Endothelial cell of umbilical vein (primary cell): ENCODE measurements at places on chromosomes 4 and X.

- DNase-seq: no peak
Measured at GRCh38 chr4:186644311-186644638, 79.4 kb downstream of the FAT1 start.

DNA sequence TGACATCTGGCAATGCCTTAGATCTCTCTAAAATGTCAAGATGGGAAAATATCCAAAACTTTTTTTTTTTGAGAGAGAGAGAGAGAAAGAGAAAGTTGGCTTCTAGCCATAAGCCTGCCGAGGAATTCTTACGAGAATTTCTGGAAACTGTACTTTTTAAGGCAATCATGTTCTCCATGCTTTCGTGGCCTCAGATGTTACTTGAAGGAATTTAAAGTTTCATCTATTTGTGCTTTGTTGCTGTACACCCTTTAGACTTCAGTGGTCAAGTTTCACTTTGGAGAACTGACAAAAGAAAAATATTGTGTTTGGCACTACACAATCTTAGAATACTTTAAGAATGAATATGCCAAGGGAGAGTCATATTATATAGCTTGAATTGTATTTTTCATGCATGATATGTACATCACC, 53.9 kb downstream of the FAT4 start:
- DNase-seq: peak; percentile 84

DNA sequence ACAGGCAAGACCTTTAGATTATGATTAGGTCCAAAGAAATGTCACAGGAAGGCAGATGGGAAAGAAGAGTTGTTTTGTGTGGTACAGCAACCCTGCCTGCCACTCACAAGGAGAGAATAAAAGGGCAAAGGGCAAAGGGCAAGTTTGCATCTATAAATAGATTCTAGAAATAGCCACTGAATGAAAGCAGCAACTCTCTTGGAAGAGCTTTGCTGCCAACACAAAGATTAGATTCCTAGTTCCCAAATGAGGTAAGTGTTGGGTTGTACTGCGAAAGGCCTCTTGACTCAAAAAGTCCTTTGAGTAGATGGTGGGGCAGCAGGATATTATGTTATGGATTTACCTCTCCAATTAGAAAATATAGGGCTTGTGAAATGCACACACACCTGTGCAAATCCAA, 61.2 kb downstream of the MOSPD2 start:
- no peak for DNase-seq

- DNase-seq: no peak
Measured at GRCh38 chr4:82352118-82352824, 21.5 kb downstream of the HNRNPD start.

- DNase-seq: no peak
Measured at GRCh38 chr4:145520172-145520571, 38.5 kb downstream of the SMAD1 start.

DNA sequence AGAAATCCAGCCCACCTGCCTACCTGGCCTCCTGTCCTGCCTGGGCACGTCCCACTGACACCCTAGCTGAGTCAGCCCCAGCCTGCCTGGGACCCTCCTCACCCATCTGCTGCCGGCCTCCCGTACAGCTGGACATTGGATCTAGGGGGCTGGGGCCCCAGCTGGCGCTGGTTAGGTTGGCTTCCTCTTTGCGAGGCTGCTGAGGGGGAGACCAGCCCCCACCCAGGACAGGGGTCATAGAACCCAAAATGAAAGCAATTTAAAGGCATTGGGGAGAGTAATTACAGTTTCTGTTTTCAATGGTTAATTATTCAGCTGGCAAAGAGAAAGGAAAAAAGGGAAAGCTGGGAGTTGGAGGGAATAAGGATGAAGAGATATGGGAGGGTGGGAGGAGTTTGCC, 15.8 kb downstream of the EFNB1 start:
- no peak for DNase-seq

- DNase-seq: no peak
Measured at GRCh38 chrX:53163436-53163835, 61.6 kb downstream of the KDM5C start.

GRCh38 chr4:53595204-53595603, 3.9 kb upstream of the LNX1 start:
- DNase-seq: no peak

DNA sequence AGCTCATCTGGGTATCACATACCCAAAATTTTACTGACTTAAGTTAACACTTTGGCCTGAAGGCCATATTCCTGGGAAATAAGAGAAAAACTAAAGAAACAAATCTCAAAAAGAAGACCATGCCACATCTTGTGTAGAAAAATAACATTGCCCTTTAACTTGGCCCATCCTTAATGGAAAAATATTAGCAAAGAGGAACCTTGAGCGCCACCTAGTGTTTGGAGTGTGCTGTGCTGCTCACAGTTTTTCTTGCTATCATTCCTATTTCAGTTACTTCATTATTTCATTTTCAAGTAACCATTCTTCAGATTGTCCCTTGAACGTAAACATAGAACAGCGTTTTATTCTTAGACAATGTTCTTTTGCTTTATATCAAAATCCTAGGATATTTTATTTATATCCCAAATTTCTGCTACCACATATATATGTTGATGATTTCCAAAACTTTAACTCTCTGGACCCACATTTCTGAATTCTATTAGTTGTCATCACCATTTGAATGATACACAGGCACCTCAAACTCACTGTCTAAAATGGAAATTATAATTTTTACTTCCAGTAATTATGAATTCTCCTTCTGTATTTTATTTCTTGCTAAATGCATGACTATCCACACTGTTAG, 999.0 kb upstream of the ADGRL3 start:
- peak; percentile 57 for DNase-seq

DNA sequence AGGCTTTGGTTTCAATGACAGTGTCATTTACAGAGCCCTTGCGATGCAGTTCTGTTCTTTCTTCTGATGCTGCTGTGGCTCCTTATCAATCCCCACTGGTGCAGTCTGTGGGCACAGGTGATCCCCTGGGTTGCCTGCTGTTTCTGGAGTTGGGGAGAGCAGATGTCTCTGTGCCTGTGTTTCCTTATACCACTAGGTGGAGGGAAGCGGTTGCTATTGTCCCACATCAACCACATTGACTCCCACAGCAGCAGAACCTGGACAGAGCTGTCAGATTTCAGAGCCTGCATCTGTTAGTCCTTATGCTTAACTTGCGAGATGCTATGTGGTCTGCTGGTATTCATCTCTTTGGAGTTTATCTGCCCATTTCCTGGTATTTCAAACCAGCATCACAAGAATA, 57.7 kb downstream of the NEIL3 start:
- no peak for DNase-seq

DNA sequence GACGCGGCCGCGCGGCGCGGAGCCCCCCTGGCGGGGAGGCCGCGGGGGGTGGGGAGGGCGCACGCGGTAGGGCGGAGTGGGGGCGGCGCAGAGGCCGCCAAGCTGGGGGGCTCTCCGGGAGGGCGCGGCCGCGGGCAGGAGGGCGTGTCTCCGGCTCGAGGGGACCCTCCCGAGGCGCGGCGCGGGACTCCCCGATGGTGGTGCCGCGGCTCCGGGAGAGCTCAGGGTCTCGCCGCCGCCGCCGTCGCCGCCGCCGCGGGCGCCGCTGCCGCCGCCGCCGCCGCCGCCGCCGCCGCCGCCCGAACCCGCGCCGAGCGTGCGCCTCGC, 165 bp upstream of the PTCHD1 start:
- no peak for DNase-seq

DNA sequence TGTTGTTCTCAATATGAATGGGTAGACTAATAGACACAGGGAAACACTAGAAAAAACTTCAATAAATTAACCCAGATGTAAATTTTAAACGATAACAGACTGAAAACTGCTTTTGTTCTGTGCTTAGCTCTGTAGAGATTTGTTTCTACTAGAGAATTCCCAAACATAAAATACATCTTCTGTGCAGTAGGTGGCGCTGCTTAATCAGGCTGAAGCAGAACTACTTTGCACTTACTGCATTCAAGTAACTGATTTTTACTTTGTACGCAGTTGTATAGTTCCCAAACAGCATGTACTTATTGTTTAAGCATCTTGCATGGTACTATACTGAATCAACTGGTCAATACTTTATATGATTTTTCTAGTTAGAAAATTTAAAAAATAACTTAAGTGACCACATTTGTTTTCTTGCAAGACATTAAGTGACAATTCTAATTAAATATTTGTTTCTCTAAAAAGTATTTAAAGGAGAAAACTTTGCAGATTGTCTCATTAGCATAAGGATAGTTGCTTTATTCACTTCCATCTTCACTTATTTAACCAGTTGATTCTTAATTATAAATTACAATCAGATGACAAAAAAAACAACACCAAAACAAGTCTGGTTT, 490.6 kb downstream of the IL15 start:
- DNase-seq: peak; percentile 89

DNA sequence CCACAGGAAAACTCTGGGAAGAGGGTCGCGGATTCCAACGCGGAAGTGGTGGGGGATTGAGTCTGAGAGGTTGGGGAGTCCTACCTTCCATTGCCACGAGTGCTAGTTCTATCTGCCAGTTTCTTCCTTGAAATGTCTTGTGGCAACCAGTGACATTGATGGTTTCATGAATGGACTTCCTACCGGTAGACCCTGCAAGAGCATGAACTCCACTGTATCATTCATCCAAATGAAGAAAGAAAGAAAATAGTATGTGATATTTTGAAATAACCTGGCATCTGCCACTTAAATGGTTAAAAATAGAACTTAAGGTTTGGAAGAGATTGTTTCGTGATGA, 1.1 kb upstream of the SLC10A7 start:
- peak; percentile 41 for DNase-seq

DNA sequence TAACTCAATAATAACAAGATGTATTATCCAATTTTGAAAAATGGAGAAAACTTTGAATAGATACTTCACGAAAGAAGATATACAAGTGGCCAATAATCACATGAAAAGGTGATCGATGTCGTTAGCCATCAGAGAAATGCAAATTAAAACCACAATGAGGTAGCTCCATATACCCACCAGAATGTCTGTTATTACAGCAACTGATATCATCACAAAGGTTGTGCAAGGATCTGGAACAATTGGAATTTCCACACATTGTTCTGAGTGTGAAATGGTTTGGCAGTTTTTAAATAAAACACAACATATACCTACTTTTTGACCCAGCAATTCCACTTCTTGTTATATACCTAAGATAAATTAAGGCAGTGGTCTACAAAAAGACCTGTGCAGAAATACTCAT, 71.7 kb downstream of the IRS4 start:
- no peak for DNase-seq

- DNase-seq: no peak
Measured at GRCh38 chr4:142721187-142721586, 124.9 kb downstream of the INPP4B start.

- DNase-seq: no peak
Measured at GRCh38 chrX:133926809-133927208, 58.6 kb downstream of the GPC3 start.

DNA sequence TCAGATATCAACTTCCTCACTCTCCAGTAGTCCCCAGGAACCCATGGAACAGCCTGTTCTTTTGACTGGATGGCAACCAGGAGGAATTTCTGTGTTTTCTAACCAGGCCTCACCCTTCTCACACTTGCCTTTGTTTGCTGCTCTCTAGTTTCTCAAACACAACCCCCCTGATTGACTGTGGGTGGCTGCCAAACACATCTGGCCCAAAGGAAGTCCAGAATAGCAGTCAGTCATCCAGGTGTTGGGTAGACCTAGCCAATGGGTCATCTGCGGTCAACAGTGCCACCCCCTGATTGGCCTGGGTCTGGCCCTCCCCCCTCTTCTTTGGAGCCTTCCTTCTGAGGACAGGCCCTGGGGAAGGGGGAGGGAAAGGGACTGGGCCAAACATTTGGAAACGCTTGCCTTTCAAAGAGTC, 53.7 kb downstream of the MSX1 start:
- no peak for DNase-seq

DNA sequence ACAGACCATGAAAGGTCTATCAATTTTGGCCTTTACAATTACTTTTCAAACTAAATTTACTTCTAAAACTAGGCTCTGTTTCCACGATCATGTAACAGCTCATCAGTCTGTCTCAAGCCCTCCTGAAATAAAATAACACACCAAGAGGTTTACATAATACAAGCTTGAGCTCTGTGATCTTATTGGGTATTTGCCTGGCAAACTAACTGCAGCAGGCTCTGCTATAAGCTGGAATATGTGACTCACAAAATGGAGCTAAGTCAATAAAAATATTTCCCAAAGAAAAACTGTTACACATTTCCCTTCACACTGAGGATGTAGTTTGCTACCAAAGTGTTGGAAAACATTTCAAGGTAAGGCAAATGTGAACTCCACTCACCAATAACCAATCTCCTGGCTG, 94.7 kb upstream of the GPM6B start:
- no peak for DNase-seq

GRCh38 chr4:4671774-4672349, 130.0 kb upstream of the STX18 start:
- DNase-seq: no peak

GRCh38 chr4:7561557-7561956, 126.8 kb upstream of the PSAPL1 start:
- DNase-seq: no peak

DNA sequence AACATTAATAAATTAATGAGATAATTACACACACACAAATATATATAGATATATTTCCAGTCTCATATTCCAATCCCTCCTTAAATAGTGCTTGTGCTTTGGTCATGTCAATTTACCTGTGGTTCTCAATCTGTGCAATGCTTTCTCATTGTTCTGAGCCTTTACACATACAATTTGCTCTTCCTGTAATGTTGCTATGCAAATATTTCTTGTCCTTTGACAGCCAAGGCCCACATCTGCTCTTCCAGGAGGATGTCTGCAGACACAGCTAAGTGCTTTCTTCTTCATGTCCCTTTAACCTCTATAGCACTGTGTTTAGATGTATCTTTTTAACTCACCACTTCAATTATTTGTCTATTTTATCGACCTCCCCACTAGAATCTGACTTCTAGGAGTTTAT, 67.3 kb upstream of the RAPGEF2 start:
- no peak for DNase-seq

DNA sequence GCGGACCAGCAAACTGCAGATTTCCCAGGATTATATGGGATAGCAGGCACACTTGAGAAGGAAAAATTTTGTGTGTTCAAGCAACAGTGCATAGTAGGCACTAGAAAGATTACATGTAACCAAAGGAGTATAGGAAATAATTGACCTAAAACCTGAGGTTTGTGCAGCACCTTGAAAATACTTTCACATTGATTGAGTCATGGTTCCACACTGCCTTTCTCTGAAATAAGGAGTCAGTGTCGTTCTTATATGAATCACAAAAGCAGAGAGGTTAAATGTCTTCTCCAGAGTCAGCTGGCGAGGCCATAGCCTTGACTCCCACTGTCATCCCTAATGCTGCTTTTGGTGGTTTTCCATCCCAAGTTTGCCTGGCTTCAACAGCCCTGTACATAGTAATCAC, 138.9 kb downstream of the SOWAHB start:
- DNase-seq: no peak

DNA sequence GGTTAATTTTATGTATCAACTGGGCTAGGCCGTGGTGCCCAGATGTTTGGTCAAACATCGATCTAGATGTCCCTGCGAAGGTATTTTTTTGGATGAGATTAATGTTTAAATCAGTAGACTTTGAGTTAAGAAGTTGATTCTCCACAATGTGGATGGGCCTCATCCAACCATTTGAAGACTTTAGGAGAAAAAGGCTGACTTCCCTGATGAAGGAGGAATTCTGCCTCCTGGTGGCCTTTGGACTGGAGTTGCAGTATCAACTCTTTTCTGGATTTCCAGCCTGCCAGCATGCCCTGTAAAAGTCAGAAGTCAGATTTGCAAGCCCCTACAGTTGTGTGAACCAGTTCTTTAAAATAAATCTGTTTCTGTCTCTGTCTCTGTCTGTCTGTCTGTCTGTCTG, 91.4 kb downstream of the STK32B start:
- DNase-seq: peak; percentile 53

GRCh38 chrX:3450881-3451570, 104.6 kb upstream of the MXRA5 start:
- DNase-seq: no peak
